ENCODE measurements at places on chromosomes 11 and 22.

GRCh38 chr11:74427384-74427886 lies 29.2 kb upstream of the PGM2L1 start:
- no peak for ATAC-seq

- peak; percentile 50 for ATAC-seq
Observed at GRCh38 chr22:46866591-46866990, 104.1 kb downstream of the TBC1D22A start.

DNA sequence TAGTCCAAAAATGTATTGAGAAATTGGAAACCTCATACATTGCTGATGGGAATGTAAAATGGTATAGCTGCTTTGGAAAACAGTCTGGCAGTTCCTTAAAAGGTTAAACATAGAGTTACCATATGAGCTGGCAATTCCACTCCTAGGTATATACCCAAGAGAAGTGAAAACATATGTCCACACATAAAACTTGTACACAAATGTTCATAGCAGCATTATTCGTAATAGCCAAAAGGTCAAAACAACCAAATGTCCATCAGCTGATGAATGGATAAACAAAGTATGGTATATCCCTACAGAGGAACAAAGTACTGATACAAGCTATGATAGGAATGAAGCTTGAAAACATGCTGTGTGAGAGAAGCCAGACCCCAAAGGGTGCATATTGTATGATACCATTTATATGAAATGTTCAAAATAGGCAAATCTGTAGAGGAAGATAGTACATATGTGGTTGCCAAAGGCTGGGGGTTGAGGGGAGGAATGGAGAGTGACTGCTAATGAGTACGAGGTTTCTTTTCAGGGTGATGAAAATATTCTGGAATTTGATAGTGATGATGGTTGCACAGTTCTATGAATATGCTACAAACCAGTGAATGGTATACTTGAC lies 85.8 kb downstream of the ZBTB16 start:
- no peak for ATAC-seq

- ATAC-seq: peak; percentile 47
Observed at GRCh38 chr11:1521382-1522080, 35.0 kb upstream of the MOB2 start.

GRCh38 chr11:58617976-58618557 lies 4.4 kb upstream of the CNTF start:
- ATAC-seq: no peak

- ATAC-seq: no peak
Observed at GRCh38 chr11:33387581-33387980, 130.4 kb downstream of the HIPK3 start.

DNA sequence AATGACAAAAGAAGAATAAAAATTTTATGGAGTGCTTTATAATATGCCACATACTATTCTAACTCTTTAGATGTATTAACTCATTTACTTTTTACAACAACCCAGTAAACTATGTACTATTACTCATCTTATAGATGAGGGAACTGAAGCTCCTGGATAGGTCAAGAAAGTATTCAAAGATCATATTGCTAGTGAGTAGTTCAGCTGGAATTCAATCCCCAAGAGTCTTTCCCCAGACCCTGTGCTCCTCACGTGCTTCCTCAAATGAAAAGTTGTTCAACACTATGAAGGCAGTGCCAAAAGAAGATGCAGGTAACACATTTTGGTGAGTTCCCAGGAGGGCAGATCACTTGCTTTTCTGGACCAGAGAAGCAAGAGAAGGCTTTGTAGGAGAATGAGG lies 46.8 kb downstream of the BTG4 start:
- no peak for ATAC-seq

GRCh38 chr11:23100726-23101125 lies 240.5 kb upstream of the CCDC179 start:
- ATAC-seq: no peak

- ATAC-seq: no peak
Observed at GRCh38 chr11:21421711-21422329, 752.4 kb downstream of the NELL1 start.

- ATAC-seq: no peak
Observed at GRCh38 chr11:110337570-110338193, 41.3 kb upstream of the RDX start.

GRCh38 chr22:24819911-24820461 lies 14.0 kb downstream of the SGSM1 start:
- ATAC-seq: no peak

DNA sequence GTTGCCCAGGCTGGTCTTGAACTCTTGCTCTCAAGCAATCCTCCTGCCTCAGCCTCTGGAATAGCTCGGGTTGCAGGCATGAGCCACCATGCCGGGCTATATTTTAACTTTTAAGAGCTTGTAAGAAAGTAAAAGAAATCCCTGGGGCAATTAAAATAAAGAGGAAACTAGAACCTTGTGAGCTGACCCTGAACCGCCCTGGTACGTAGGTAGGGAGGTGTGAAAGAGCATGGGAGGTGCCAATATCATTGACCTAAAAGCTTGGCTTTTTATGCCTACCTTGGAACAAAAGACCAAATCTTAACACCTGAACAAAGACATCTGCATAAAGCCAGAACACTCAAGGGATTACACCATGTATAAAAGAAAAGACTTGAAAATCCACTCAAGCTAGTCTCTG lies 595.1 kb downstream of the SOX6 start:
- ATAC-seq: peak; percentile 95

- ATAC-seq: no peak
Observed at GRCh38 chr11:33569333-33569732, 131.3 kb downstream of the C11orf91 start.

- ATAC-seq: no peak
Observed at GRCh38 chr22:37965940-37966664, 12.6 kb downstream of the POLR2F start.

DNA sequence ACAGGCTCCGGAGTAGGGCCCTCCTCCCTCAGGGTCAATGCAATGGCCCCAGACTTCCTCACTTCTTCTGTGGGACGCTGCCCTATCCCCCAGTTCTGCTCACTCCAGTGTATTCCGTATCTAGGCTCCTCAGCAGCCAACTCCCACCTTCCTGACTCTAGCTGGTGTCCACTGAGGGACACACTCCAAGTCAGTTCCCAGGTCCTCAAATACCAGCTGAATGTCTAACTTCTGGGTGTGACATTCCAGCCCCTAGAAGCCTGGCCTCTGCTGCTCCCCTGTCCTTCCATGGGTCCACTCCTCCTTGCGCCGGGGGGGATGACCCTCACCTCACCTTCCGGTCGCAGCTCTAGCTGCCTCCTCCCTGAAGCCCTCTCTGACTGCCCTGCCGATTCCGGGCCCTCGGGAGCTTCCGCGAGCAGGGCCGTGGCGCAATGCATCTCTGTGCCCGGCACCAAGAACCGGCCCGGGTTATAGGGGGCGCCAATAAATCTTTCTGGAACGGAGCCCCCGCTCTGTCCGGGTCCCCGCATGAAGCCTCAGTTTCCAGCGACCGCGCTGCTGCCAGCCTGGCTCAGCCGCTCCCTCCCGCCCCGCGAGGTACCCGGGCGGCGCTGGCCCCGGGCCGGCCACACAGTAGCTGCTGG lies 15.4 kb downstream of the BAD start:
- ATAC-seq: peak; percentile 1

GRCh38 chr22:35959121-35959800 lies 69.4 kb downstream of the RBFOX2 start:
- no peak for ATAC-seq

GRCh38 chr22:27329131-27329850 lies 472.3 kb downstream of the MN1 start:
- ATAC-seq: no peak

- peak; percentile 32 for ATAC-seq
Observed at GRCh38 chr11:116913000-116913399, 75.6 kb upstream of the APOA1 start.

DNA sequence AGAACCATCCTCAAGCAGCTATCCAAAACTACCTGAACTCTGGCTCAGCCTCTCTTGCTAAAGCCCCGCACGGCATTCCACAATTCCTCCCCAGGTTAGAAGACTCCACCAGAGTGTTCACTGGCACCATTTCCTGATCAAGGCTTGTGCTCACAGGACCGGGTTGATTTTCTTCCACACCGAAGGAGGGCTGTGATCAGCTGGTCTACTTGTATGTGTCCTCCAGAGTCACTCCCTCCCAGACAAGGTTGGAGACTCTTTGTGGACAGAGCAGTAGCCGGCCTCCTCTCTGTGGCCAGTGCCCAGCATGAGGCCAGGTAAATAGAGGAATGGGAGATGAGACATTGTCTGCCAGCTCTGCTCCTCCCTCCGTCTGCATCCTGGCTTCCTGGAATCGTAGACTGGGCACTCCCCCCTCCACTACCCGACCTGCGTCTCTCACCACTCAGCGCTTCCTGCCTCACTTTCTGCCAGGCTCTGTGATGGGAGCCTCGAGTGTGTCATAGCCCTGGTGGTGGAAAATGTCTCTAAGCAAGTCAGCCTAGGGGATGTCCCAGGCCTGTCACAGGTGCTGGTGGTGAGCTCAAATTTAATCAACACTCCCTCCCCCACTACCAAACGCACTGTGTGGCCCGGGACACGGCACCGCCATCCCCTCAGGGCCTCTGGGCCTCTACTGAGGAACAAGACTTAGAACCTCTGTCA lies 12.5 kb upstream of the TMPRSS6 start:
- peak; percentile 84 for ATAC-seq

- peak; percentile 48 for ATAC-seq
Observed at GRCh38 chr11:61971248-61972111, 4.0 kb upstream of the FTH1 start.

DNA sequence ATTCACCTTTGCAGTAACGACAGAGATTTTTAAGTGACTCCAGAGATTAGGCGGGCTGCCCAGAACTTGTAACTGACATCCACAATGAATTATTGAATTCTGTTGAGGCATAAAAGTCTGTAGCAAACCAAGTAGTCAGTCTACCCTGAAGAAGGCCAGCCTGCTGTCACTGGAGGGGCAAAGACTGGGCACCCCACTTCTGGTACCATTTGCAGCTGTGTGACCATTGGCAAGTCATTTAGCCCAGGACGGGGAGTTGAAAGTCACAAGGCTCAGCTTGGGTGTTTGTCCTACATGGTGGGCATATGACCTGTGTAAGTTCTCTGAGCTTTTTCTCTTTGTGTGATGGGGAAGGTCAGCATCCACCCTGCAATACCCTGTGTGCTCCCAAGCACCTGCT lies 119.4 kb downstream of the ARHGAP8 start:
- ATAC-seq: no peak

- ATAC-seq: no peak
Observed at GRCh38 chr11:86575927-86576326, 96.5 kb downstream of the ME3 start.

GRCh38 chr11:27698872-27699241 lies 1.4 kb downstream of the BDNF start:
- ATAC-seq: peak; percentile 81

DNA sequence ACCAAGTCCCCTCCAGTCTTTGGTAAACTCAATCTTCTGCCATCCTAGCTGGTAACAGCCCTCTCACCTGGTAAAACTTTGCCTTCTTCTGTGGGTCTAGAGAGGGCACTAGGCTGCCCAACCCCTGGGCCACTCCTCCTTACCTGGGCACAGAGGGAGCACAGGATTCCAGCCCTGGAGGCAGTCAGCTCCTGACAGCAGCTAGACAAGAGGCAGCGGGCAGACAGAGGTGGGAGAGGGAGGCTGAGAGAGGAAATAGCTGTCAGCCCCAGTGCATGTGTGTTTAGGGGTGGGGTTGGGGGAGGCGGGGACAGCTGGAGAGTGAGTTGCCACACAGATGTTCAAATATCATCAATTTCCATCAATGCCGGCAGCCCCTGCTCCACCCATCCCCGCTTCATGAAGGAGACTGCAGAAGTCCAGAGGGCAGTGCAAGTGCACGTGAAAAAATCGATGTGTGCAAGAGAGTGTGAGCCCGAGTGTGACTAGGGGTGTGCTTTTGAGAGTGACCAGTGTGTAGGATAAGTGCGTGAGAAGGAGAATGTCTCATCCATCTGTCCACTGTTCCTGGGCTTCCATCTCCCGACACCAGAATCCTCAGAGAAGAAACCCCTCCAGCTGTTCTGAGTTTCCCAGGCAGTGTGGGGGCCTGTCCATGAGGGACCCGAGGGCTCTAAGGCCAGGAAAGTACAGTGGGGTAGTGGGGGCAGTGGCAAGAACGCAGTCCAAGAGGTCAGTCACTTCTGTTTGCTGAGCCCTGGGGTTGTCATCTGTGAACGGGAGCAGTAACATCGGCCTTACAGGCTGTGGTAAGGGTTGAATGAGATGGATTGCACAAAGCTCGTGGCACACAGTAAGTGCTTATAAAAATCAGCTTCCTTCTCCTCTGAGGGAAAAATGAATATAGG lies at the start of gene PTGDR2:
Gene PTGDR2 (minus strand): TSS at position 225 of the 908 bp plus-strand sequence. CDS start 2,228 bp downstream, outside the sequence.
- ATAC-seq: no peak

DNA sequence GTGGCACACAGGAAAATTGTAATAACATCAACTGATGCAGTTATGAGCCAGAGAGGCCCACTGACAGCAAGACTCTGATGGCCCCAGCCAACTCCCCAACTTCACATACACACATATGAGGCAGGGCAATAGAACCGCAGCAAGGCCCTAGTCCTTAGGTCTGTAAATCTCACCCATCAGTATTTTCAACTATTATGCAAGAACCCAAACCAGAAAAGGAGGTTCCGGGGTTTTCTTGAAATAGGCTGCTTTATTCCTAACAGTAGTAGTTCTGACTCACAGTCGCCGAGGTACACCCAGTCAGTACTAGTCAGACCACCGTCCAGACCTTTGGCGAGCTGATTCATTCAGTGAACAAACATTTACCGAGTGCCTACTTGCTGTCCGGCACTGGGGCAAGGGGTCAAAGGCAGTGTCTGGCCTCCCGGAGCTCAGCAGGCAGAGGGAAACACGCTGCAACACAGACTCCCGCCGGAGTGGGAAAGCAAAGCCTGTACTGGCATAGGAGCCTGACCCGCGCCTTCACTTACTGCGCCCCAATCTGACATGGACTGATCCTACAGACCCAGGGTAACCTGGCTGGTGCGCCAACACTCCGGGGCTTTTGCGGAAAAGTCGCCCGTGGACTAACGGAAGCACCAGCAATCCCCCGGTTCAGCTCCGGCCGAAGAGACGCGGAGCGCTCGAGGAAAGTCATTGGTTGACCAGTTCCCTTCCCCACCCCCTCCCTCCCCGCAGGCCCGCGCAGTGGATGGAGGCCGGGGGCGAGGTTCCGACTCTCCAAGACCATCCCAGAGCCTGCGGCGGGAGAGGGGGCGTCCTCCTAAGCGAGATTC lies 1.3 kb downstream of the PLEKHA7 start:
- ATAC-seq: peak; percentile 84

DNA sequence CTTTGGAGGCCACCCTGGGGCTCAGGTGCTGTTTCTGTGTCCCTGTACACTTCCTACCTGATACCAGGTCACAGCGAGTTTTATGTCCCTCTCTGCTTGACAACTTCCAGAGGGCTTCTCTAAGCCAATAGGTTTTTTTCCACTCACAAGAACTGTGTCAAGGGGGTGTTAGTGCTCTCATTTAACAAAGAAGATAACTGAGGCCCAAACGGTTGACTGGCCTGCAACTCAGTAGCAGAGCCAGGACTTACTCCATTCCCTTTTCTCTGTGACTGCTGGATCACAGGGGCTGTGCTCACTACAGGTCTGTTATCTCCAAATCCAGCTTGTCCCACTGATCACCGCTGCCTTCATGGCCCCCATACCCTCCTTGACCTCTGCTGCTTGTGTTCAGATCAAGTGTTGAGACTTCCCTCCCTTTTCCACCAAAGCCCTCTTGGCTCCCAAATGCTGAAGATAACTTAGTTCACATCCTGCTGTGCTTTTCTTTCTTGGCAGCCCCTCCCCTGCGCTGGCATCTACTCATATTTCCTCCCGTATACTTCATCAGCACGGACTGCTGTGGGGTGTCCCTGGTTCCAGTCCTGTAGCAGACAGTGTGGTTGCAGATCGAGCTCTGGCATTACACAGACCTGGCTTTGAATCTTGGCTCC lies 41.3 kb downstream of the POU2F3 start:
- no peak for ATAC-seq
